ENCODE measurements at places on chromosomes 1 and 21.

GRCh38 chr1:156257711-156258110, 9.9 kb upstream of the PAQR6 start:
- DNase-seq, result no peak

- peak; percentile 29 for DNase-seq
Measured at GRCh38 chr1:27557596-27558340, 46.2 kb downstream of the AHDC1 start.

DNA sequence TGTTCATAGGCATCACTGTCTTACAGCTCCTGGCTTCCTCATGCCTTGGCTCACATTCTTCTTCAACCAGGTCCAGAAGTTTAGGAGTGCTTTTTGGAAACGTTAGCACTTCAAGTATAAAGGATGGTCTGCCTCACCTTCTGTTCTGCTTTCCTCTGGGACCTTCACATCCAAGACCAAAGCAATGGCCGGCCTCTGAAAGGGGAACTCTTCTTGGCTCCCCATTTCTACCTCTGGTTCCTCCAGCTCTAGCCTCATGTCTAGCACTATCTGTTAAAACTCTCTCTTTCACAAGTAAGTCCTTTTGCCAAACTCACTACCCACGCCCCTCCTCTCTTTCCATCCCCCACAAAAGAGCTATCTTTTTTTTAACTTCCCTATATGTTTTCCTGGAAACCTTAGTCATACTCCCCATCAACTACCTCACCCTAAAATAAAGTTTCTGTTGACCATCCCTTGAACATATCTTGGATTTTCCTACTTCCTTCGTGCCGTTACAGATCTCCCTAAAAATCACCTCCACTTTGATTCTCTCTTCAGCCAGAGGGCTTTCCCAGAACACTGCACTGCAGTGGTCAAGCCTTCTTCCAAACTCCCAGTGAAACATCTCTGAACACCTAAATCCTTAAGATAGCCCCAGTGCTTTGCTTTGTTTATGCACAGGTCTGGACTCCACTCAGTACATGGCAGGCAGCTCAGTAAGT, 7.9 kb downstream of the SORT1 start:
- DNase-seq, result no peak

- no peak for DNase-seq
Measured at GRCh38 chr1:12152113-12152891, 14.5 kb upstream of the TNFRSF1B start.

DNA sequence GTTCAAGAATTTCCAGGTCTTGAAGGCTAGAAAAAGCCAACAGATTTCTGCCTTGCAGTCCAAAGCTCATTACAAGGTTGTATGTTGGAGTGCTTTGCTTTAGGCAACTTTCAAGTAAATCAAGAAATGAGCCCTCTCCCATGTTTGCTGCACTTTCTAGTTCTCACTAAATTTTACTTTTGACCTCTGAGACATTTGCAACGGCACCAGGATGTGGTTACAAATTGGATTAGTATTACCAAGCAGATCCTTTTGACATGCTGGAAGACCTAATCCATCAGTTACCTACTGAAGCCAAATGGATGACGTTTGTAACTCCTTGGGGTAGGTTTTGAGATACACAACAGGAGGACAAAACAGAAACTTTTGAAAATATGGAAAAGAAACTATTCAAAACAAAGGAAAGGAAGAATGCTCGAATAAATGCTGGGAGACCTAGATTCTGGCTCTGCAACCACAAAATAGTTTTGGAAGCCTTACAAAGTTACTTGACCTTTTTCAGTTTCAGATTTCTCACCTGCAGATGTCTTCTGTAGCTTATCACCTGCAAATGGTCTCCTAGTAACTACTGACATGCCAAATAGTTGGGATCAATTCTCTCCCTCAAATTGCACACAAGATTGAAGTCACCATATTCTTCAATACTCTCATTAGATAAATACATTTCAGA, 251.7 kb upstream of the ADGRL2 start:
- no peak for DNase-seq

- DNase-seq, result no peak
Measured at GRCh38 chr1:44271646-44272045, 58.4 kb downstream of the DMAP1 start.

GRCh38 chr1:87150143-87150542, 178.5 kb upstream of the LMO4 start:
- DNase-seq, result no peak

DNA sequence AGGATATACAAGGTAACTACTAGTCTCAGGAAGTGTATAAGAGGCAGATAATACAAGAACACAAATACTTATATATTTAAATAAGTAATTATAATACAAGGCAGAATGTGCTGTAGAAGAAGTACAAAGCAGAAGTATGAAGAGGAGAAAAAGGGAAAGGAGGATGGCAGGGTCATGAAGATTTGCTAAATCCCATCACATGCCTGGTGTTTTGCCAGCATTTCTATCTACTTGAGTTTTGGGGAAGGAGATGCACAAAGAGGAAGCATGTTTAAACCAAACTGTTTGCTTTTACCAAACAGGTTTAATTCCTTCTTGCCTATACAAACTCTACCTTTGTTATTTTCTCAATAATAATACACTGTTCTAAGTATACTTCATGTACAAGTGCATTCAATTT, 60.9 kb upstream of the PODN start:
- no peak for DNase-seq

- no peak for DNase-seq
Measured at GRCh38 chr1:34379911-34380310, 203.2 kb downstream of the C1orf94 start.

DNA sequence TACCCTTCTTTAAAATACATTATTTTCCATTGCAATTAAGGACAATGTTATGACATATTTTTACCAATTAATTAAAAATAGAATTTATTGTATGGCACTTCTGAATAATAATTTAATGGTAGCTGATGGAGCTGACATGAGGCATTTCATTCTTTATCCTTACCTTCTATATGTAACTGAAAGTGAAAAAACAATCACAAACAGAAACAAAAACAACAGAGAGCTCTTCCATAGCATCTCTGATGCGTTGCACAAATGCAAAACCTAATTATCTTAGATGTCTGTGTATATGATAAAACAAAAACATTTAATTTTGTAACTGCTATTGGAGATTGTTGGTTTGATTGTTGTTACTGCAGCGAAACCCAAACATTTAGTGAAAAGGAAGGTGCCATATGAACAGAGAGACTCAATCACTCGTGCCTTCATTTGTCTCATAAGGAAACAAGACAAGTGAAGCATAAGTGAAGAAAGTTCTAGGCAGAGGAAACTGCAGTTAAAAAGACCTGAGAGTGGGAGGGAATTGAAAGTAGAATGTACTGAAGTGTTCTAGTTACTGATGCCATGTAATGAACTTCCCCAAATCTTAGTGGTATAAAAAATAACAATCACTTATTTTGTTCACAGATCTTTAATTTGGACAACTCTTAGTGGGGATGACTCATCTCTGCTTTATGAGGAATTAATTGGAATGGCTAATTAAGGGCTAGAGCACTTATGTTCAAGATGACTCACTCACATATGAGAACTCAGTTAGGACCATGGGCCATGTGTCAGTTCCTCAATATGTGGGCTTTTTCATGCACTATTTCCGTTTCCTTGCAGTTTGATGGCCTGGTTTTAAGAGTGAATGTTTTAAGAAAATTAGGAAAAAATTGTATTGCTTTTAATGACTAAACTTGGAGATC, 245.0 kb upstream of the OLFM3 start:
- no peak for DNase-seq

DNA sequence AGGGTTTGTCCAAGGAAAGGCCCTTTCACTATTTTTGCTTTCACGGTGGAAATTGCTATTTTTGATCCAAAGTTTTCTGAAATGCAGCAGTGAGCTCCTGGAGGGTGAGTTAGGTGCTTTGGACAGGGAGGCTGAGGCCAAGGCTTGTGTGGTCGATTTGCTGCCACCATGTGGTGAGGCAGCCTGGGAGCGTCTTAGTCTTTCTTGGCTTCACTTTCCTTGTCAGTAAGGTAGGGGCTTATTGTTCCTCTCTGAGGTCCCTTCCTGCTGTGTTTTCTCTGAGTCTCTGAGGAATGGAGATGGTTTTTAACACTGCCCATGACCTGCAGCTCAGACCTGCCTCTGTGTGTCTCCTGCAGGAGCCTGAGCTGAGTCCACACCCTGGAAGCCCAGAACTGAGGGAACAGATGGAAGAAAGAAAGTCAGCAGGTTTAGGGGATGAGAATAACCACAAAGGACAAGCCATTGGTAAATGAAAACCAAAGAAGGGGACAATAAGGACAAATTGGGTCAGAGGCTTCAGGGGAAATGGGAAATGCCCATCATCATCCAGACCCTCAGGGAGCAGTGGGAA, 20.1 kb upstream of the S100A10 start:
- DNase-seq, result no peak

DNA sequence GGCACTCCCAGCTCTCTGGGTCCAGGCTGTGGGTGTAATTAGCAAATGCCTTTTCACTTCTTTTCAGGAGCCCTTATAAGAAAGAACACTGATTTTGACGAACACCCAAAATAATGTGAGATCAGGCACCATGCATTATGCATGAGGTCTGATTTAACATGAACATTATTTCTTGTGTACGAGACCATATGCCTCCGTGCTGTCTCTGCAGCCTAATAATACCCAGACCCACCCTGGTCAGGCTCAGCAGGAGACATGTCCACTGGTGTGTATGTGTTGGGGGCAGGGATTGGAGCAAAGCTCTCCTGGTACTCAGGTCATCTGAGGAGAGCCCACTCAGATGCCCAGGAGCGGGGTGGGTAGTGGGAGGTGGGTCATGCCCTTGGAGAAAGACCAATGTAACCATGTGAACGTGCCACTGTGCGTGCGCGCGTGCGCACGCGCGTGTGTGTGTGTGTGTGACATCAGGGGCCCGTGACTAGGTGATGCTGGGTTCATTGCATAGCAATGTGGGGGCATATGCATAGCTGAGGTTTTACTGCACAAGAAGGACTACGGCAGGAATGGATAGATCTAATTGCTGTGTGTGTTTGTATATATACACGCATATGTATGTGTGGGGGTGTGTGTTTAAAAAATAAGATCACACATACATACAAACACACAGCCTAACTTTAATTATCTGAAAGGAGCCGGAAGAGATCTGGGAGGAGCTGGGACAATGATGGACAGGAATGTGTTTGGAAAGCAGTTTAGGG, 7.1 kb downstream of the POU3F1 start:
- DNase-seq, result no peak

GRCh38 chr21:39060485-39061083, 122.7 kb downstream of the PSMG1 start:
- no peak for DNase-seq

DNA sequence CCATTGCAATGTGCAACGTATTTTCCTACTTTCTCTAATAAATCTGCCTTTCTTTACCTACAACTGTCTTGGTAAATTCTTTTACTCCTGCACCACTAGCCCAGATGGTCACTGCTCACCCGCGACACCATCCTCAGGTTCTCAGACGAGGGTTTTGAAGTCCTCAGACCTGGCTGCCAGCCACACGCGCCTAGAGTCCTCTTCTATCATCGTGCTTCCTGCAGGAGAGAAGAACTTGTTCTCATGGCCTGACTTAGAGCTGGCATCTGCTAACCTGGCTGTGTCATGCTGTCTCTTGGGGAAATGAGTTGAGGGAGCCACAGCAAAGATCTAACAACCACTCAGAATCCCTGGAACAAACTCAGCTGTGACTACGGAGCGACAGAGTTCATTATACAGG, 30.3 kb upstream of the PGBD5 start:
- DNase-seq, result no peak

DNA sequence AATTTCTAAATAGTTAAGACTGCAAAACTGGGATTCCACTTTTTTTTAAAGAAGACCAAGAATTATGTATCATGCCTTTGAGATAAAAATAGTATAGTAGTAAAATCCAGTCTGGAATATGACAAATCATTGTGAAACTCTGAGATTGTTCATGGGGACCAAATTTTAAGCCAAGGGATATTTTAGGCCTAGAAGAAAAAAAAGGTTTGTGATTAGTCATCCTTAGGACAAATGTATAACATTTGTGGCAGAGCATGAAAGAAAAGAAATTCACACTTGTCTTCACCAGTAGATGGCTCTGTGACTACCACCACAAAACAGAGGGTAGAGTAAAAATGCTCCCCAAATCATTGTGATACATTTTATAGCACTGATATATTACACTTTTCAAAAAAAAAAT, 226.1 kb downstream of the KCTD3 start:
- no peak for DNase-seq

GRCh38 chr1:40635763-40636500, 29.6 kb downstream of the RIMS3 start:
- no peak for DNase-seq

GRCh38 chr1:18020021-18020817, 87.4 kb upstream of the IGSF21 start:
- no peak for DNase-seq

DNA sequence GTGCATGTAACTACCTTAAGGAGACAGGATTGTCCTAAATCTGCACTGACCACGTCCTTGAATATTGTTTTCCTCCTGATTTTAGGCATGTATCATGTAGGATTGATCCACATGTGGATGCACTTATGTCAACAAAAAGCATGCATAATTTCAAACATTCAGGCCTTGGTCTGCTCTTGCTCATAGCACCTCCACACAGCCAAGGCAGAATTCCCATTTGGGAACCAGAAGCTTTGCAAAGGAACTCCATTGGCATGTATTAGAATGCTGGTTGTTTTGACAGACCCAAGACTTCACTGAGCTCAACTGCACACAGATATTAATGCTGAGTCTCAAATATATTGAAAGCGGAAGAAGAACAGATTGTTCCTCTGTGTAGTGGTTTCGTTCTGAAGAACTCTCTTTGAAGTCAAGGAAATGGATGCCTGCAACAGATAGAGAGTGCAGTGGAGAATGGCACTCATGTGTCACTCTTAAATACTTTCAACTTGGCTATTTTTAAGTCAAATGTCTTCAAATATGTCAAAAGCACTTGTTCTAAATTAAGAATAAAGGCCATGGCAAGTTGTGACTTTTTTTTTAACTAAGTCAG, 387.6 kb downstream of the LTN1 start:
- no peak for DNase-seq

DNA sequence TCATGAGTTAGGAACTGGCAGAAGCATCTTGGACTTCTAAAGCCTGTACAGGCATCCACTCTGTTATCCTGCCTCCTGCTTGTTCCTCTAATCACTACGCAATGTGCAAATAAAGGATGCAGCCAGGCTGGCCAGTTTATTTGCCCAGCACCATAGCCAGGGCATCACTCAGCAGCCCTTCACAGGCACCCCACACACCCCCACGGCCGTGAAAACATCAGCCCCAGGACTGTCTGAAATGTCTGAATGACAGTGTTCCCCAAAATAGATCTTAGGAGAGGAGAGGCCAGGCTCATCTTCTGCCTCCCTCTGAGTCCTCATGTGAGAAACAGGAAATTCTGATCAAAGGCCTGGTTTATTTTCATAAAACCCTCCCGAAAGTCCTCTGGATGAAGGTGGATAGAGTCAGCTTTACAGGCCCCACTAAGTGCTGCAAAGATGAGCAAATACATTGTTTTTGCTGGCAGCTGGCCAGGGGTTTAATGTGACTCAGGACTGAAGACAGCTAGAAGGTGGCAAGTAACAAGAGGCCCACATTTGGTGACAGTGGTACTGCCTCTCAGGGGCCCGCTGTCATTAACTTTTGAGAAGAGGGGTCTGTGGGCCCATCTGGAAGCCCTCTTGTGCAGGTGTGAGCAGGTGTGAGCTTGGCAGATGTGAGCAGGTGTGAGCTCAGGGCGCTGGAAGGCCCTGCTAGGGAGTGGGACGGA, 32.9 kb downstream of the GRHL3 start:
- DNase-seq, result no peak
